ENCODE measurements at places on chromosomes 7 and 10.

GRCh38 chr7:84684836-84685480, 490.4 kb upstream of the SEMA3A start:
- no peak for DNase-seq

DNA sequence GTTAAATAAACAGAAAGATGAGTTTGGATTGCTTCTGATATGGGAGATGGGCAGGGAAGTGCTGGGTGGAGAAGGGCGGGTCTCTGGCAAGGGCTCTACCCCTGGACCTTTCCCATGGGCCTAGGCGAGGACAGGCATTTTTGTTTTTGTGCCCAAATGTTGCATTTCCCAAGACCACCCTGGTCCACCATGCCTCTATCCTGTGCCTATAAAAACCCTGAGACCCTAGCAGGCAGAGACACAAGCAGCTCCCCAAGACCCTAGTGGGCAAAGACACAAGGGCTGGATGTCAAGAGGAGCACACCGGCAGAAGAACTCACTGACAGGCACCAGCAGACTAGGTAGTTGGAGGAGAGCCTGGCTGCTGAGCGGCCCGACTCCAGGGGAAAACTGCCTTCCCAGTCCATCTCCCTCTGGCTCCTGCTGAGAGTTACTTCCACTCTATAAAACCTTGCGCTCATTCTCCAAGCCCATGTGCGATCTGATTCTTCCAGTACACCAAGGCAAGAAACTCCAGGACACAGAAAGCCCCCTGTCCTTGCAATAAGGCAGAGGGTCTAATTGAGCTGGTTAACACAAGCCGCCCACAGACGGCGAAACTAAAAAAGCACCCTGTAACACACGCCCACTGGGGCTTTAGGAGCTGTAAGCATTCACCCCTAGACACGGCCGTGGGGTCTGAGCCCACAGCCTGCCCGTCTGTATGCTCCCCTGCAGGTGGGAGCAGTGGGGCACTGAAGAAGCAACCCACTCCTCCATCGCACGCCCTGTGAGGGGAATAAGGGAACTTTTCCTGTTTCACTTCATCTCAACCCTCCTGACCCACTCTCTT, 291.4 kb downstream of the PTPRN2 start:
- DNase-seq = no peak

- no peak for DNase-seq
Observed at GRCh38 chr10:62018131-62018911, 116.8 kb downstream of the ARID5B start.

GRCh38 chr10:90018819-90019218, 317.4 kb downstream of the KIF20B start:
- DNase-seq = no peak

DNA sequence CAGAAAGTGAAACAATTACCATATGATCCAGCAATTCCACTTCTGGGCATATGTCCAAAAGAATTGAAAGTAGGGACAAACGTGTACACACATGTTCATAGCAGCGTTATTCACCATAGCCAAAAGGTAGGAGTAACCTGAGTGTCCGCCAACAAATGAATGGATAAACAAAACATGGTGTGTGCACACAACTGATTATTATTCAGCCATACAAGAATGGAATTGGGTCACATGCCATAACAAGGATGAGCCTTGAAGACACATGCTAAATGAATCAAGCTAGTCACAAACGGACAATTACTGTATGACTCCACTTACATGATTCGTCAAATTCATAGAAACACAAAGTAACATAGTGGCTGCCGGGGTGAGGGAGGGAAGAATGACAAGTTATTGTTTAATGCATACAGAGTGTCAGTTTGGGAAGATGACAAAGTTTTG, 4.1 kb upstream of the OIT3 start:
- peak; percentile 45 for DNase-seq

DNA sequence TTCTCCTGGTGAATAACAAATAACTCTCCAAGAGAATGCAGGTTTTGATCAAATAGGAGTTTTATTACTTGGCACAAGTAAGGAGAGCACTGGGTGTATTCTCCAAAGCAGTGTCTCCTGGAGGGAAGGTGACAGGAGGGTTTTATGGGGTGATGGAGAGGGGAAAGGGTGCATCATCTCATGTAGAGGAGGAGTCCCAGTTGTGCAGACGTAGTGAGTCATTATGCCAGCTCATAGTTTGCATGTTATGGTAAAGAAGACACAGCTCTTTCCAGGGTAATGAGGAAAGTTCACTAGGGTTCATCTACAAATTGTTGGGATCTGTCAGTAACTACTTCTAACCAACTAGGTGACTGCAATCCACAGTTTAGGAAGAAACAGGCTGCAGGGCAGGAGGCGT, 347.9 kb upstream of the MEOX2 start:
- DNase-seq = peak; percentile 22

GRCh38 chr7:12725575-12726316, 38.3 kb downstream of the ARL4A start:
- no peak for DNase-seq

- no peak for DNase-seq
Observed at GRCh38 chr7:139673230-139673629, 104.6 kb downstream of the HIPK2 start.

- no peak for DNase-seq
Observed at GRCh38 chr7:155460926-155461613, 3.1 kb downstream of the EN2 start.

DNA sequence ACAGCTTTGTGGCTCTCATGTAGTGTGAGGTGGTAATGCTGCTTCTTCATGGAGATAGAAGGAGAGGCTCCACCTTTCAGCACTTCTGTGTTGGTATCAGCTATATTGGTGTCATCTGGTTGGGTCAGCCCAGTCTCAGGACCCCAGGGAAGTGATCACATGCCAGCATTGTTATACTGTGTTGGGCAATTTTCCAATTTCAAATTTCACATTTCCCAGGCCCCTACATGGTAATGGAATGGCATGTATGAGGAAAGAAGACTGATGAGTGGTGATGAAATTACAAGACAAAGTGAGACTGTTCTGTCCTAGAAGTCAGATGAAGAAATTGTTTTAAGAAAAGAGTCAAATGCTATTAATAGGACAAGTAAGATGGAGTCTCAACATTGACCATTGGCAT, 3.7 kb upstream of the AKR1C3 start:
- no peak for DNase-seq

DNA sequence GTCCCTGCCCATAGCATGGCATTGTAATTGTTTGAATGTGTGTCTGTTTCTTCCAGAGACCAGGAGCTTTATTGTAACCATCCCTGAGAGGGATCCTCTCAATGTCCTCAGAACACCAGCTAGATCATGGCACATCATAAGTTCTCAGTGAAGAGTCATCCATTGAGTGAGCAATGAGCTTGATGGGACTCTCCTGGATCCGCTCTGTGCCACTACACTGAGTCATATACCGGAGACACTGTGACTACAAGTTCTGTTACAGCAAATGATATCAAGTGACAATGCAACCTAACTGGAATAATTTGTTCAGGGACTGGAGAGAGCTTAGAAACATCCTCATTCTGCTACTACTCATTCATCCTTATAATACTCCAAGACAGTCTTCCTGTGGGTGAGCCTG, 25.1 kb downstream of the MRPS24 start:
- no peak for DNase-seq

- no peak for DNase-seq
Observed at GRCh38 chr7:90933984-90934383, 330.2 kb upstream of the FZD1 start.

- DNase-seq = peak; percentile 15
Observed at GRCh38 chr10:62166331-62167131, 102.1 kb downstream of the RTKN2 start.

DNA sequence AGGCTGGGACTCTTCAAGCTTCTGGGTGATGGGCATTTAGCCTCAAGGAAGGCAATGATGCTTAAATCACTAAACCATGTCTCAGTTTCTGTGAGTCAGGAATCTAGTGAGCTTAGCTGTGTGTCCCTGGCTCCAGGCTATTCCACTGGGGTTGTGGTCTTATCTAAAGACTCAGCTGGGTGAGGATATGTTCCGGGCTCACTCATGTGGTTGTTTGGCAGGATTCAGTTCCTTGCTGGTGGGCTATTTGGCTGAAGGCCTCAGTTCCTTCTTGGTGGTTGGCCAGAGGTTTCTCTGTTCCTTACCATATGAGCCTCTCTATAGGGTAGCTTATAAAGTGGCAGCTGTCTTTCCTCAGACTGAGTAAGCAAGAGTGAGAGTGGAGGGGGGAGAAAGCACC, 12.0 kb downstream of the EVX1 start:
- no peak for DNase-seq

- no peak for DNase-seq
Observed at GRCh38 chr10:124348801-124349200, 69.9 kb downstream of the OAT start.

DNA sequence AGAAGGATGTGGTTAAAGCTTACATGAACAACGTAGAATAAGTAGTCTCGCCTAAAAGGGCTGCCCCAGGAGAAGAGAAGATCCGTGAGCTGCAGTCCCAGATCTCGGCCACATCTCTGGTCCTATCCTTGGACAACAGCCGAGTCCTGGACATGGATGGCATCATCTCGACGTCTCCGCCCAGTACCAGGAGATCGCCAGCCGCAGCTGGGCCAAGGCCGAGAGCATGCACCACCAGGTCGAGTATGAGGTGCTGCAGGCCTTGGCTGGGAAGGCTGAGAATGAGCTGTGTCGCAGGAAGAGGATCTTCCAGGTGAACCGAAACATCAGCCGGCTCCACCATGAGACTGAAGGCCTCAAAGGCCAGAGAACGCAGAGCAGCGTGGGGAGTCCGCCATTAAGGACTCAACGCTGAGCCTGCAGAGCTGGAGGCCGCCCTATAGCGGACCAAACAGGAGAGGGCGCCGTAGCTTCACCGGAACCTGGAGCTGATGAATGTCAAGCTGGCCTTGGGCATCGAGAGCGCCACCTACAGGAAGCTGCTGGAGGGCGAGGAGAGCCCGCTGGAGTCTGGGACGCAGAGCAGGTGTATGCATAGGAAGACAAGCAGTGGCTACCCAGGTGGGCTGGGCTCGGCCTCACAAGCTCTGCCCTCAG, 22.2 kb downstream of the LIPK start:
- DNase-seq = peak; percentile 31

DNA sequence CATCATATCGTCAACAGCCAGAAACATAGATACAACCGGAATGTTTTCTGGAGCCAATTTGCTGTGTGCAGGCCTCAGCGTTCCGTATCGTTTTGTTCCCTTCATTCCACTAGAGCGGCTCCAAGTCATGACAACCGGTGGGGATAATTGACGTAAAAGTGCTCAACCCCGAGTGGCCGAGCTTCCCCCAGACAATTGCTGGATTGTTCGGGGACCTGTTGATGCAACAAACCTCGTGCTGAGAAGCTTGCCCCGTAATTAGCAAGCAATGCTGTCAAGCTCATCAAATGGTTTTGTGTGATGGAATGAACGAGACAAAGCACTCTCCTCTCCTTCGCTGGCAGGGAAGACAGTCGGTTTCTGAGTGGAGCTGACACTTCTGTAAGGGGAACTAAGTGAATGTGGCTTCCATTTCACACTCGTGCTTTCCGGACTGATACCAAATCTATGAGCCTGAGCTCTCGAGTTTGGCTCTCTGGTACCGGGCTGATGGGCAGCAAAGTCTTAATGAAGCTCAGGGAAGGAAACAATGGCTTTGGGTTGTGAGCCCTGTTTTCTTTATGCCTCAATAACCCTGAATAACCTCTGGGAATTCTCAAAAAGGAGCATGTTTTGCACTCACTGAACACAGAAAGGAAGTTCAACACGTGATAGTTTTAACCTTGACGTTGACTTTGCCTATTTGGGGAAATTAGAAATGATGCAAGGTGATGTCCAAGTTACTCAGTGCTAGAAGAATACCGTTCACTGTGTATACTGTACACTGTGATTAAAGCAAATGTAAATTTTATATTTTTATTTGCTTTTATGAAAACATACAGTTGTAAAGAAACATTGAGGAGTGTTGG, 220.5 kb downstream of the BAMBI start:
- no peak for DNase-seq

GRCh38 chr10:5958077-5958476, 19.3 kb downstream of the IL15RA start:
- DNase-seq = peak; percentile 81

DNA sequence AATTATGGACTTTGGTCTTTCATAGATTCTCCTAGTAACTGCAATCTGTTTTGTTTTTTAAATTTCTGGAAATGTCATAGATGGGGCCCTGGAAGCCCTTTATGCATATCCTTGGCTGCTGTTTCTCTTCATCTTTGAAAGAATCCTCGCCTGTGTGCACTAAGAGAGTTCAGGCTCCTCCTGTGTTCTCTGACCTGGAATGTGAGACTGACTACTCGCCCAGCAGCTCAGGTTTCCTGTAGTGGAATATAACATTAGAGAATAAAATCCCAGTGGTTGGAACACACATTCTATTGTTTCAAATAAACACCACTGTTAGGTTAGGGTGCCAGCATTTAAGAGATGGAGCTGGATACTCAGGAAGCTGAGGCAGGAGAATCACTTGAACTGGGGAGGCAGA, 56.3 kb downstream of the WDFY4 start:
- no peak for DNase-seq

DNA sequence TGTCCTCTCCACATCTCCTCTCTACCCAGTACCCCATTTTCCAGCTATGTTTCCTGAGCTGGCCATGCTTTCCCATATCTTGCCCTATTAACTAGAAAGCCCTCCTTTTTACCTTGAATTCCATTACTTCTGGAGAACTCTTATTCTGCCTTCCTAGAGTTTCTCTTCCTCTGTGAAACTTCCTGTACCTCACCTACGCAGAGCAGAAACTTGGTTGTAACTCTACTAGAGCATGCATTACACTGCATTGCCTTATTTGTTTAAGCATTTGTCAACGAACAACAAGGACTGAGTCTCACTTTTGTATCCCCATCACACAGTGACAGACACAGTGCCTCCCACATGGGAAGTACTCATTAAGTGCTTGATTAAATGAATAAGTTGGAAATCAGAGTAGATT, 36.4 kb downstream of the VCL start:
- DNase-seq = no peak

DNA sequence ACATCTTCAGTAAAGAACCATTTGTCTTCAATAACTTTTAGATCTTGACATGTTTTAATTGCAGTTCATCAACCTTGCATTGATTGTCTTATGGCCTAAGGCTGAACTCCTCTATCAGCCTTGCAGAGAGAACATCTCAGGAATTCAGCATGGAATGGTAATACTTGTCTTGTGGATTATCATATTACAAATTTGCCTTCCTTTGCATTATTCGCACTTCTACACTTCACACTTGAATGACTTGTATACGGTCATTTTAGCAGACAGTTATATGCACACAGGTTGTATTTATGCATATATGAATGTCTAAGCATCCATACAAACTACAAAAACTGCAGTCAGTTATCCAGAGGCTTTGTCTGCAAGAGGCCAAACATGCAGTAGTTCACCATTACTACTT, 31.7 kb downstream of the GPR85 start:
- no peak for DNase-seq

DNA sequence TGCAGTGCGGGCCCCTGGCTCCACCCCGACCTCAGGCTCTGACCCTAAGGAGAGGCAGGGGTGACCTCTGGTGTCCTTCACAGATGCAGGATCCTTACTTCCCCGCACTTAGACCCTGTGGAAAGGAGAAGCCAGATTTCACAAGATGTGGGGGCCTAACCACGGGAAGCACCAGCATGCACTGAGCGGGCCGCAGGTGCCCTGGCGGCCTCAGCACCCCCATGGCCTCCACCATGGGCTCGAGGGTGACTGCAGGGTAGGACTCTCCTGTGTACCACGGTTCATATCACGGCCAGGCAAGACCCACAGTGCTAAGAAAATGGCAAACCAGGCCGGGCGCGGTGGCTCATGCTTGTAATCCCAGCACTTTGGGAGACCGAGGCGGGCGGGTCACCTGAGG, 410.0 kb upstream of the FOXK1 start:
- DNase-seq = no peak

All from iris pigment epithelial cell (primary cell).